ENCODE measurements at places on chromosomes 3 and 15.

GRCh38 chr3:56125358-56126005, 342.8 kb downstream of the ERC2 start:
- DNase-seq: peak; percentile 21

- no peak for DNase-seq
Measured at GRCh38 chr15:63022181-63022580, 20.4 kb upstream of the TPM1 start.

DNA sequence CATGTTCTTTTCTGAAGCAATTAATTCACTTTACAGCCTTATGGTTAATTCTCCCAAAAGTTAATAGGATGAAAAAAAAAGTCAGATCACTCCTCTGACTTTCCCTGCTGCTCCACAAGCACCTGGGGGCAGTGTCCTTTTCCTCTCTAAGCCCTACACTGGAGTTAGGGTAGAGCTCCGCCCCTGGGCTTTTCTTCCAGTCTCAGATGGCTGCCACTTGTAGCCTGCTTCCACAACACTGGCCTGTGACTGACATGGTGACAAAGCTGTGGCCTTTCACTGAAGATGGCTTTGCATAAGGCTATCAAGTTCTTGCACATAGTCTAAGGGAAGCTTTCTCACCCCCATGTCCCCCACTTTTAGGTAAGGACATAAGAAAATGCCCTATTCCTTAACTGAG, 1.3 kb upstream of the MON1A start:
- DNase-seq: peak; percentile 94

DNA sequence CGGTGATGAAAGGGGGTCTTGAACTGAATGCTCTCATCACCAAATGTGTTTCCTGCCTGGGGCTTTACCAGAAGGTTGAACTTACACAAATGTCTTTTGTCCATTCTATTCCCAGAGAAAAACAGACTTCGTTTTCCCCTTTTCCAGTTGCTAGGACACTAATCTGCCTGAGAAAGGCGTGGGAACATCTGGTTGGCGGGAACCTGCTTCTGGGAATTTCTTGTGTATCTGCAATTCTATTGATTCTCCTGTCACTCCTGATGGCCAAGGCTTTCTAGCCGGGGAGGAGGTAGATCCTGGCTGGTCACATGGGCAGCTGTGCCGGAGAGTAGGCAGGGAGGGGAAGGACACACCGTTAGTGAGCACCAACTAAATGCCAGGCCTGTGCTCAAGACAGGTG, 31.1 kb upstream of the CCDC174 start:
- peak; percentile 70 for DNase-seq

- no peak for DNase-seq
Measured at GRCh38 chr3:4899710-4900109, 79.5 kb upstream of the BHLHE40 start.

DNA sequence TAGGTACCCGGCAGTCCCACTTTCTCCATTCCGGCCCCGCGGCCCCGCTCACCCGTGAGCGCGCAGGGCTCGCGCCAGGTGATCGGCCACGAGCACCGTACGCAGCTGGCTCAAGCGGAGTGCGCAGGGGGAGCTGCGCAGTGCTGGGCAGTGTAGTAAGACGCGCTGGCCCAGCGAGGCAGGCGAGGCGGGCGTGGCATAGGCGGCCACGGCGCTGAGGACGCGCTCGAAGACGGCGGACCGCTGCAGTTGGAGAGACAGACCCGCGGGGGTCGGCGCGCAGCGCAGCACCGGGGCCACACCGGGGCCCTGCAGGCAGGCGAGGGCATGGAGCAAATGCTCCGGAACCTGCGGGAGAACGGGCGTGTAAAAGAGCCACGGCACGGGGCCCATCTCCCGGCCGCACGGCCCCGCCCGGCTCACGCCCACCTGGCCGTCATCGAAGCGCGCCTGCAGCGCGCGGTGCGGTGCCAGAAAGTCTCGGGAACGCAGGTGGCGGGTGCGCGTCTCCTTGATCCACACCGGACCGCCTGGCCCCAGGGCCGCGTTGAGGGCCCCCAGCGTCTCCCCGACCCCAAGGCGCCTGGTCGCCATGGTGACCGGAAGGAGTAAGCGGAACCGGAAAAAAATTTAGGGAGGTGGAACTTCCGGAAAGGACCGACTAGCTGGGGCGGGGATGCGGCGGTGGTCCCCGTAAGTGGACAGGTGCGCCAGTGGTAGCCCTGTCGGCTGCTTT, at the start of gene DALRD3:
DALRD3 (minus strand) TSS at position 610 of the 736 bp plus-strand sequence; CDS start at position 594, 16 bp downstream.
- DNase-seq: peak; percentile 92

- no peak for DNase-seq
Measured at GRCh38 chr3:57793737-57794187, 37.7 kb downstream of the SLMAP start.

DNA sequence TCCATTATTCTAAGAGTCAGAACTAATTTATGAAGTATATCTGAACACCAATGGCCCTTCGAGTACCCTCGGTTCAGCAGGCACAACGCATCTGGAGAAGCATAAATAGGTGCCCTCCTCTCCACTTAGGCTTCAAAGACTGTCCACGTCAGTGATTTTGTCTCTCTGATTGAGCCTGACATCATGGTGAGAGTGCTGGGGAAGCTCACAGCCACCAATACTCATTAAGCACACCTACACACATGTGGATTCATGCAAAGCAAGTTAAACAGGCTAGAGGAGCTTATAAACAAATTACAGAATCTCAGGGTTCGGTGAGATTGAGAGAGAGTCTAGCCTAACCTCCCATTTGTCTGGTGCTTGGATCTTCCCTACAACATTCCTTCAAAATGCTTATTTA, 3.6 kb downstream of the CLDN1 start:
- DNase-seq: no peak

DNA sequence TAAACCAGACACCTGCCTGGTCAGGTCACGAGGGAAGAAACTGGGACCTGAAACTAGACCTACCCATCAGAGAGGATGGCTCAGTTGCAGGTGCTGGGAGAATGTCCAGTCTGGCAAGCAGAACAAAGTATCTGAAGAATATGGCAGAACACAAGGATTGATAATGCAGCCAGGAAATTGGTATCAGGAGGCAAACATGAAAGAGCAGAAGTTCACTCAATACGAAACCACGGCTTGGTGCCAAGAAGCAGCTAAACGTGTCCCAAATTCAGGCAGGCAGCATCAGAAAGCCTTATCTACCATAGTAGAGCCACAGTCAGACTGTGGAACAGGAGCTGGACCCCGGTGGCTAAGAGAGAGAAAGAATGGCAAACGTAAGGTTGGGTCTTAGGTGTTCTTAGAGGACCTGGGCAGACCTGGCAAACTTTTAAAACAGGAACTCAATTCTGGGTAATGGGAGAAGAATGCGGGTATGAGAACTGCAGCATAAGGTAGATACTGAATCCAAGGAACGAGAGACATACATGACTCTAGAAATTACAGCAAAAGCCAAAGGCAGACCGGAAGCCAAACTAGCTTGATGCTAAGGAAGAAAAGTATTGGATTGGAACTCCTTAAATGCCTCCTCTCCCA, 169.0 kb upstream of the NECTIN3 start:
- DNase-seq: no peak

DNA sequence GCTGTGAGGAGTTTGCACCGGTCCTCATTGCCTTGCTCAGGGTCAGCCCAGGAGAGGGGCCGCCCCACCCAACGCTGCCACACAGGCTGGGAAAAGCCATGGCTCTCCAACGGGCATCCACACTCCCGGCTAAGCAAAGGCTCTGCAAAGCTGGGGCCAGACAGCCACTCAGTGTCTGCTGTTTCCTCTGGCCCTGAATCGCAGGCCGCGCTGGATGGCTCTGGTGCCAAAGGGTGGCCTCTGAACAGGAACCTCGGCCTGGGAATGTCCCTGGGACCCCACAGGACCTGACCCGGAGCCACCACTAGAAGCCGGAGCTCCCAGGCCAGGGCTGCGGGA, 42.9 kb downstream of the RPN1 start:
- no peak for DNase-seq

DNA sequence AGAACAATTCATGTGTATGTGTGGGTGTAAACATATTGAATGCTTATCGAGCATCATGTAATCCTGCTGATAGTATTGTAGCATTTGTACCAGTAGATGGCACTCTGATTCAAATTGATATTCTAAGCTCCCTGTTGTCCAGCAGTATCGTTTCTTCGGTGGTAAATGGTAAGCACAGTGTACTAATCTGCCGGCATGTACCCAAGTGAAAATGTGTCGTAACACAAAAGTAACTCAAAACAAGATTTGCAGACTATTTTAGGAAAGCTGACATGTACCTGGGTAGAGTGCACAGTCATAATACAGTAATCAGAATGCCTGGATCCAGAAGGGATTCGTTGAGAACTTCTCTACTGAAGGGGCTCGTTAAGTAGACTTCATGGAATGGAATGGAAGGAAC, 31.7 kb upstream of the MNS1 start:
- DNase-seq: peak; percentile 76

DNA sequence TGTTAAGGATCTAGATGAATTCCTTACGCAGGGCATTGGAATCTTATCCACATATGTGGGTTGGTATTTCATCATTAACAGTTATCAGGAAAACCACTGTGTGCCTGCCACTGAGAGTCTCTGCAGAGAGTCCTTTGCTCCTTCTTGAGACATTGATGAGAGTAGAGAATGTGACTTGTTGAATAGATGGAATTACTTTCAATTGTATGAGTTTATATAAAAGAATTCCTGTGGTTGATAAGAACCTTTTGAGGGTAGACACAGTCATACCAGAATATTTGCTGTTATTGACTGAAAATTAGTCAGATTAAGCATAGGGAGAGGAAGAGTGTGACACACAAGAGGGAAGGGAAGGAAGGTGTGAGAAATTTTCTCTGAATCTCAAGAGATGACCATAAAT, 30.8 kb downstream of the ARHGEF26 start:
- no peak for DNase-seq

GRCh38 chr3:195075199-195075940, 195.6 kb downstream of the XXYLT1 start:
- DNase-seq: no peak

- peak; percentile 40 for DNase-seq
Measured at GRCh38 chr15:40239693-40240618, 1.1 kb downstream of the PAK6 start.

DNA sequence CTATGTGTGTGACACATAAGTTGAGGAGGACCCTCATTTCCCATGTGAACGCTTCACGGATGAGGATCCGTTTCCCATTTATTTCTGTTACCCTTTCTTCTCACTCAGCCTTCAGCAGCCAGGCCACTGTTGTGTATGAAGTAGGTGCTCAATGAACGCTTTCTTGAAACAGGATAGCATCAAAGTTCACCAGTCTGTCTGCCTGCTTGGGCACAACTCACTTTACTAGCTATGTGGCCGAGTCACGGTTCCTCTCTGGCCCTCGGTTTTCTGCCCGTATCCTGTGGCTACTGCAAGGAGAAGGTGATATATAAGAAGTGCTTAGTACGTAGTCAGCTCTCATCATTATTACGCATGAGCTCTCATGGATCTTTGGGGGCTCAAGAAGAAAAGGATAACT, 22.4 kb downstream of the ACSBG1 start:
- no peak for DNase-seq

- peak; percentile 61 for DNase-seq
Measured at GRCh38 chr15:61171209-61171608, 57.9 kb downstream of the RORA start.

GRCh38 chr3:16907243-16907642, 22.5 kb downstream of the PLCL2 start:
- DNase-seq: no peak

DNA sequence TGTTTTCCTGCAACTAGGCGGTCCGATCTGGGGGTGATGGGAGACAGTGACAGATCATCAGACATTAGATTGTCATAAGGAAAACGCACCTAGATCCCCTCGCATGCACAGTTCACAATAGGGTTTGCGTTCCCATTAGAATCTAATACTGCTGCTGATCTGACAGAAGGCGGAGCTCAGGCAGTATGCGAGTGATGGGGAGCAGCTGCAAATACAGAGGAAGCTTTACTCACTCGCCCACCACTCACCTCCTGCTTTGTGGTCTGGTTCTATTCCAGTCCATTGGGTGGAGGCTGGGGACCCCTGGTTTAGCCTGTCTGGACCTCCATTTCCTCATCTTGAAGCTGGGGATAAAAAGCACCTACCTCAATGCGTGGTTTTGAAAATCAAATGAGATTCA, 437.5 kb upstream of the PROK2 start:
- no peak for DNase-seq

- DNase-seq: no peak
Measured at GRCh38 chr3:188974856-188975599, 196.7 kb upstream of the TPRG1 start.

DNA sequence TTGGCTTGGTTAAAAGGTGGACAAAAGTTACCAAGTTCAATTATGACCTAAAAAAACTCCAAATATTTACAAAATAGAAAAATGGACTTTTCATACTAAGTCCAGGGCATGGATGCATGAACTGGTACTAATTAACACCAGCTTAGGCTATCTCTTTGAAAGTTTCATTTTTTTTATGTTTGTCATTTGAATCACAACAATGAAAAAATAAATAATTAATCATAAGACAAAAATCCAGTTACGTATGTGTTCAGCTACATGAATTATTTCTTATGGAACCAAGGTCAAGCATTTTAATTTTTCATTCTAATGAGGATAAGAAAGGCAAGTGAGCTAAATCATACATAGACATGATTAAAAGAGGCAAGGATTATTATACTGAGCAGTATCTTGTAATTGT, 23.7 kb upstream of the STRIT1 start:
- no peak for DNase-seq

GRCh38 chr3:49158103-49158709, 7.9 kb downstream of the CCDC71 start:
- DNase-seq: peak; percentile 87

- no peak for DNase-seq
Measured at GRCh38 chr15:82650046-82650670, 3.0 kb upstream of the CPEB1 start.

DNA sequence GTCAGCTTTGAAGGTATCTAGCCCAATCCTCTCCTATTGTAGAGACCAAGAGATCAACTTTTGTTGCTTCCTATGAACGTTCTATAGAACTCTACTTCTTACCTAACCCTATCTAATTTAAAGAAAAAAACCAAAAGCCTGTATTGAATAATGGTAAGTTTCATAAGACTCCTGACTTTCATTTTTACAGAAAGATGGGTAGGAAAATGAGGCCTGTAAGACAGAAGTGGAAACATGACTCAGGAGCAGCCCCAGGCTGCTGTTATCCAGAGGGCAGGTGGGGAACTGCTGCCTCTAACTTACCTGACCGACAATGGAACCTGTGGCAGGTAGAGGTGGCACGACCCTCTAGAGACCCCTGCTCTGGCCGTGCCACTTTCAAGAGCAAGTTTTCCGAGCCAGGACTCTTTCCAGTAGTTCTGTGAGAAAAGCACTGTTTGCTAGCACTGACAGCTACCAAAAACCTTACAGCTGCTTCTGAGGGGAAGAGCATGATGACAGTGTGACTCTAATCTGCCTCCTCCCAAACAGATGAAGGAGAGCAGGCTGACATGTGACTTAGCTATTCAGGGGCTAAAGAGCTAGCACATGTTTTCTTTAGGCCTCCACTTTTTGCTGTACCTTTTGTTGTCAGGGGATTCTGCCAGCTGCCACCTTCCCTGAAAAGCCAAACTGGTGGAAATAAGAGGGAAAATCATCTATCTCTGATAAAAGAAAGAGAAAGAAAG, 17.5 kb downstream of the POPDC2 start:
- no peak for DNase-seq

DNA sequence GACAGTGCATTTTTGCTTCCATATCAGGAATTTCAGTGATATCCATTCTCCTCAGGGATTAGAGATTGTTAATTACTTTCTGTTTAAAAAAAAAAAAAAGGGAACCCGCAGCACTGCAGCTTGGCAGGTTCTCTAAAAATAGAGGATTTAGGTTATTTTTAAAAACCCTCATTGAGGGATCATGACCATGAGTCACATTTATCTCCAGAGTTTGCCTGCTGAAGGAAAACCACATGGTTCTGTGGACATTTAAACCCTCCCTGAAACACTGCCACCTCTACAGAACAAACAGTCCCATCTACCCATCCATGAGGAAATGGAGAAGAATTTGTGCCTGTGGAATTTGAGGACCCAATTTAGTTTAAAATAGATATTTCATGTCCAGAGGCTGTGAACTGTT, 66.2 kb upstream of the UBE2E1 start:
- no peak for DNase-seq
